ENCODE measurements at places on chromosomes 2 and 18. TPM values are rescaled to one million over a fixed set of nuclear protein-coding genes. Genes with fewer than 3 reads are reported as not detected.

DNA sequence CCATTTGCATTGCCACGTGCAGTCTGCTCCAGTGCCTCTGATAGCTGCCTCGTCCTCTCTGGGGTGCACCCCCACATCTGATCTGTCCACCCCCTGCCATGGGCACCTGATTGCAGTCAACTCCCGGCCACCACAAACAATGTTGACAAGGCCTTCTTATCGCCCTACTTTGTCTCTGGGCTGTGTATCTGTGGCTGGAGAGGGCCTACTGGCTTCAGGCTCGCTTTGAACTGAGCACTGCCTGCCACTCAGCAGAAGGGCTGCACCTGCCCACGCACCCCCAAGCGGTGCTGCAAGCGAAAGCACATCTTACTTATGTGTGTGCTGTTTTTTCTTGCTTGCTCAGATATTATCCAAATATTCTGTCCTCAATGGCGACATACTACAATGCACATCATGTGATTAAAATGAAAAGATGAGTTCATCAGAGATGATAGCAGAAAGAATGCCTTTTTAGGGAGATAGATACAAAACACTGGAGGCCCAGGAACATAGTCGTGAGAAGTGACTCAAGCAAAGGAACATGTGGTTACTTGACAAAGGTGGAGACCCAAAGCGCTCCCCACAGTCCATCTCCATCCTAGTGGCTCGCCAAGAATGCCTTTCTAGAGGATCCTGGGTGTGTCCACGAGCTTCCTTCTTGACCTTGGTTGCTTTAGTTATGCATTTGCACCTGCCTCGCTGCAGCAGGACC lies 28.8 kb downstream of the FBLN7 start:
- no peak for DNase-seq

DNA sequence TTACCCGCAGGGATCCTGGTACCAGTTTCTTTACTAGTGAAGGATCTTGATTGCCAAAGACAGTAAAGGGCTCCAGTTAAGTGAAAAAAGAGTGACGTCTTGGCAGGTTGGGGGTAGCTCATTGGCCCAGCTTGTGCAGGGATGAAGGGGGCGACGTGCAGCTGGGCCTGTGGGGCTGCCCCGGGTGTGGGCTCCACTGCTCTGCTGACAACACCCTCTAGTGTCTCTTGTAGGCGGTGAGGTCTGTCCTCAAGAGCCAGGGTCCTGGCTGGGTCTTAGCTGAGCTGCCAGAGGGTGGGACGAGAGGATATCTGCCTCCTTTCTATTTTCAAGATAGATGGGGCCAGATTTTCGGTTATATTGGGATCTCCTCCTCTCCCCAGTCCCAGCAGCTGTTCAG lies 6.1 kb downstream of the ARHGEF4 start:
- DNase-seq, result no peak

DNA sequence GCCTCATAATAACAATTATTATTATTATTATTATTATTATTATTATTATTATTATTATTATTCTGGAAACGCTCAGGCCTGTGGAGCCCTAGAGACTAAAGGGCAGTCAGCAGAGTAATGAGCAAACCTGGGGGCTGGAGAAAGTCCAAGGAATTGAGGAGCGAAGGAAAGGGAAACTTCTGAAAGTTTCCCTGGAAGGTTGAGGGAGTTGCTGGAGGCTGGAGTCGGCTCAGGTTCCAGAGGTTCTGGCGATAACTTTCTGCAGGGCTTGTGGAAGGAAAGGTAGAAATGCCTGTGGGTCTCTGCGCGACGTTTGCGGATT lies 9.2 kb downstream of the POU3F3 start:
- DNase-seq, result no peak

Gene ANAPC1
- 38.3 TPM for total RNA-seq

DNA sequence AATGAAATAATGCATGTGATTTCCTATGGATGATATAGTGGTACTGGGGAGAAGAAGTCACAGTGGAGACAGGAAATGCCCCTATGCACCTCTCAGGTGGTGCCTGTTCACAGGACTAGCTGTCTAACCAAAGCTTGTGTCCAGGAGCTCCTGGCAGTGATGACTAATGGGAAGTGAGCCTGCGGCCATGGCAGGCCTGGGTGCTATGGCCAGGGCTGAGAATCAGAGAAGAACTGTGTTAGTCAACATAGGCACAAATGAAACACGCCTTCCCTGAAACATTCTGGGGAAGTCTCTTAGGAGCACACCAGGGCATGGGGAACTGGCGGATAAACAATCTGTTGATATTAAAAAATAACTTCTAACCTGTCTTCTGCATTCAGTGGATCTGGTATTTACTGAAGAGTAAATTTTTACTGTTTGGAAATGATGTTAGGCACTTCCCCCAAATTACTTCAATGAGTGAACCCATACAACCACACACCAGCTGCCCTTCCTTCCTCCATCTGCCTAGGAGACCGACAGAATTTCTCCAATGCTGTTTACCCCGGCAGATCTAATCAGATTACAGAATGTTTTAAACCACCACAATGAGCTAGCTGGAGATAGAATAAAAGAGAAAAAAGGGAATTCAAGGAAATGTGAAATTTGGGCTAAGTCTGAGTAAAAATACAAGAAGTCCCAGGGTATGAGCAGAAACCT lies 67.4 kb downstream of the MEP1B start:
- no peak for DNase-seq

Gene MOB4
- 22.7 TPM for total RNA-seq

DNA sequence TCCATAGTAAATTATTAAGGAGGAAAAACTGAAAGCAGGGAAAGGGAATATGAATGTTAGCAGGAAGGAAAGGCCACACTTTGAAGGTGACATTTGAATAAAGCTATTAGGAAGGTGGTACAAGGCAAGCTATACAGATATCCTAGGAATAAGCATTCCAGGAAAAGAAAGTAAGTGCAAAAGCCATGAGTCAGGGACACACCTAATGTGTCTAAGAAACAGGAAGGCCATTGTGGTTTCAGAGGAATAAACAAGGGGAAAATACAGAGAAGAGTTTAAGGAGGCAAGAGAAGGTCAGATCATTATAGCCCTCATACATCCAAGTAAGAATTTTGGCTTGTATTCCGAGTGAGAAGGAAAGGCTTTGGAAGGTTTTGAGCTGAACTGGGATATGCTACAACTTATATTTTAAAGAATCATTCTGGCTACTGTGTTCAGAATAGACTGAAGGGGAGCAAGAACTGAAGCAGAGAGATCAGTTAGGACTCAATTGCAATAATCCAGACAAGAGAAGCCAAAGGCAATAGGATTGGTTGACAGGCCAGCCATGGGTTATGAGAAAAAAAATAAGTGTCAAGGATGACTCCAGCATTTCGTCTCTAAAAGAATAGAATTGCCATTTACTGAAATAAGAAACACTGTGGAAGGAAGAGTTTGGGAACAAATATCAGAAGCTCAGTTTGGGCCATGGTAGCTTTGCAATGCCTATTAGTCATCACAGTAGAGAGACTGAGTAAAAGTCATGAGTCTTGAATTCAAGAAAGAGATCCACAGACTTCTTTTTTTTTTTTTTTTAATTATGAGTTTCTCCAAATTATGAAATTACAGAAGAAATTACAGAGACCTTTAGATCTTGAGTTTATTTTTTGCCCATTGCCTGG lies 11.3 kb downstream of the RAD51AP2 start:
- DNase-seq, result no peak

Data from lower leg skin (tissue), 4 donors.